ENCODE measurements at places on chromosomes 4 and X.

DNA sequence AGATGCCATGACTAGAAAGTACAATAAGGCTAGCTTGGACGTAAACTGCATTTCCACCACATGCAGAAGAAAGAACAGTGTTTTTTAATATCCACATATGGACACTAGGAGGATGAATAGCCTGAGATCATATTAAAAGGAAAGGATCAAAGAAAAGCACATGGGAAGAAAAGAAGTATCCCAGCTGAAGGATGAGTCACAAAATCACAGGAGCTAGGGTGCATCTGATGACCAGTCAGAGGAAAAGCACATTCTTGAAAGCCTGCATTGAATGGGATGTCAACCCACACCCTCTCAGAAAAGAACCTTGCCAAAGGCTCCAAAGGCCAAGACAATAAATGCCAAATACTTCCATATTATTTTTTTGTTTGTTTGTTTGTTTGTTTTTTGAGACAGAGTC is 56.8 kb upstream of the PRDX4 start:
- DNase-seq = no peak

- DNase-seq = no peak
Measured at GRCh38 chr4:153781717-153782416, 7.0 kb downstream of the SFRP2 start.

DNA sequence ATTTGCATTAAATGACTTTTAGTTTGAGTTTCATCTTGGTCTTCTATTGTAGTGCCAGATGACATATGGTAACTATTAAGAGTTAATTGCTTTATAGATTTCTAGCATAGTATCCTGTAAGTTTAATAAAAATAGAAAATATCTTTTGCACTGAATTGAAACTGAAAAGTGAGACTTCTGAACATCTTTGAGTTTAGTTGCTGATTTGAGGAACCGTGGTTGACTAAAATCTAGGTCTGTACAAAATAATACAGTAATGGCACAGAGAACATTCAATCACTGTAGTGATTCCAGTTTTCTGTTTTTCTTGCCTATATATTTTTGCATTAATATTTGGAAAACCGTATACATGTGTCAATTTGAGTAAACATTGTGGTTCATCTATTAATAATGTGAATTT is 60.7 kb downstream of the SPATA4 start:
- no peak for DNase-seq

GRCh38 chrX:9627922-9628321 is 137.7 kb downstream of the GPR143 start:
- DNase-seq = no peak

- no peak for DNase-seq
Measured at GRCh38 chr4:129999156-129999555, 903.2 kb downstream of the C4orf33 start.

- DNase-seq = no peak
Measured at GRCh38 chr4:78781139-78781538, 5.0 kb downstream of the BMP2K start.

DNA sequence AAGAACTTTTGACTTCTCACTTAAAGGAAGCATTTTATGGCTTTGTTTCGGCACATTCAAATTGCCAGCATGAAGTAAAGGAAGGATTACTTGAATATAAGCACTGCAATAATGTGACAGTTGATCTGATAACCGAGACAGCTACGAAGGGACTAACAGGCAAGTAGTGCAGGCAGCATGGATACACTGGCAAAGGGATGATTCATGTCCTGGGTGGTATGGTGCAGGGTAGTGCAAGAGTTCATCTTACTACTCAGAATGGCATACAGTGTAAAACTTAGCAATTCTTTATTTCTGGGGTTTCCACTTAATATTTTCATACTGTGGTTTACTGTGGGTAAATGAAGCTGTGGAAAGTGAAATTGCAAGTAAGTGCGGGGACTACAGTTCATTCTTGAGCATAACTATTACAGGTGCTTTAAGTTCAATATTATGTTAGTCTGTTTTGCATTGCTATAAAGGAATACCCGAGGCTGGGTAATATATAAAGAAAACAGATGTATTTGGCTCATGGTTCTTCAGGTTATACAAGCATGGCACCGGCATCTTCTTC is 611.8 kb downstream of the SPOCK3 start:
- no peak for DNase-seq

DNA sequence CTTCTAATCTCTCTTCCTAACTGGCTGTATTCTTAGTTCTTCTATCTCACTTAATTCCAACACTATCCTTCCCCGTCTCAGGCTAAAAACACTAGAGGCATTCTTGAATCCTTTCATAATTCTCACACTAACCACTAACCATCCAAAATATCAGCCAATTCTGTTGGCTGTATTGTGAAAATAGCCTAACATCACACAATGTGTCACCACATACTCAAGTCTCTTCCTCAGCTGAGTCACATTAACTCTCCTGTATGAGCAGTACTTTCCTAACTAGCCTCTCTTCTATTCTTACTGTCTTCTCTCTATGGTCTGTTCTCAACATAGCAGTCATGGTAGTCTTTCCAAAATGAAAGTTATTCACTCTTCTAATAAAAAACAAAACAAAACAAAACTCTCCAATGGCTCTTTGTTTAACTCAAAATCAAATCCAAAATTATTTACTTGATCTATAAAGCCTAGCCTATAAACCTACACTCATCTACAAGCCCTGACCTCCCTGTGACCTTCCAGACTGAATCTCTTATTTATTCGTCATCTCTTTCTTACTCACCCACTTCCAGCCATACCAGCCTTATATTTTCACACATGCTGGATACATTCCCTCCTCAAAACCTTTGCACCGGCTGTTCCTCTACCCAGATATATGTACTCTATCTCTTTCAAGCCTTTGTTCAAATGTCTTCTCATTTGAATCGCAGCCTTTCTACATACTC is 445.9 kb downstream of the TLL1 start:
- DNase-seq = no peak

DNA sequence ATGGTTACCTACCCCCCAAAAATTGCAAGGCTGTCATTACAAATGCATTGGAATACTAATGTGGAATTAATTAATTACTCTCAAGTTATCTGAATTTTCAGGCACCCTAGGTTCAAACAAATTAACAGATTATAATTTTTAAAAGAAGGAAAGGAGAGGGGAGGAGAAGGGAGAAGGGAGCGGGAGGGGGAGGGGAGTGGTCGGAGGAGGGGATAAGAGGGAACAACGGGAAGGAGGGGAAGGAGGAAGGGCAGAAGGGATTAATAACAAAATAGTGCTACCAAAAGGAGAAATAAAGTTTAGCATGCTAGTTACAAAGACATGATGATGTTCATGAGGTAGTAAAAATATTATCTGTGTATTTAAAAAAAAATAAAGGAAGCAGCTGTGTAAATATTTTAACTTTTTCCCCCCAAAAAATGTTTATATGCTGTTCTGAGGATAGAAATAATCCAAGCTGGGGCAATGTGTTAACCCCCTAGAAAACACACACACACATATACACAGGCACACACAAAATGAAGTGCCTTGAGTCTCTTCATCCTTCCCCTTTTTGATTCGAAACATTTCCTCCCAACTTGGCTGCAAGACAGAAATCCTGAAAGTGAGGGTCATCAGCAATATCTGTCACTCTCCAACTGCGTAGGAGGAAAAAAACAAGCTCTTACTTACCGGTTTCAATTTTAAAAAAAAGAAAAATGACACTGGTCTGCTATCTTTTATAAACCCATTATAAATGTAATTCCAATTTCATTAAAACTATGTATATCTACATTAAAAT is 58.8 kb downstream of the PPP3CA start:
- peak; percentile 71 for DNase-seq

DNA sequence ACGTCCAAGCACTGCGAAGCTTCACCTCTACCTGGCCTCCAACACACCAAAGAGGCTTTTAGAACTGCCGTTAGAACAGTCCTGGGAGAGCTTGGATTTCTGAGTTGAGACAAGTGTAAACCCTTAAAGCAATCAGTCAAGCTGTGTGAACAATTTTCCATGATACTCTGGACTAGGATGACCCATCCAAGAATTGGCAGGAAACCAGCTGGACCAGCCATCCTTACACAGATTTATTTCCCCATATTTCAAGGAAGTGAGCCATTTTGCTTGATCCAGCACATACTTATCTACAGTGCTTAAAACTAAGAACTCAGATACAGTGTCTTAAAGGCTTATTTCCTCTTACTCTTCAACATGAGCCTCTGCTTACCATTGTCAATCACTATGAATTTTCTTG is 340.7 kb upstream of the HS3ST1 start:
- DNase-seq = no peak

- peak; percentile 63 for DNase-seq
Measured at GRCh38 chr4:101279377-101279871, 67.9 kb downstream of the PPP3CA start.

GRCh38 chr4:184833046-184833838 is 7.5 kb upstream of the ACSL1 start:
- no peak for DNase-seq

- no peak for DNase-seq
Measured at GRCh38 chrX:41152221-41152620, 67.0 kb downstream of the USP9X start.

DNA sequence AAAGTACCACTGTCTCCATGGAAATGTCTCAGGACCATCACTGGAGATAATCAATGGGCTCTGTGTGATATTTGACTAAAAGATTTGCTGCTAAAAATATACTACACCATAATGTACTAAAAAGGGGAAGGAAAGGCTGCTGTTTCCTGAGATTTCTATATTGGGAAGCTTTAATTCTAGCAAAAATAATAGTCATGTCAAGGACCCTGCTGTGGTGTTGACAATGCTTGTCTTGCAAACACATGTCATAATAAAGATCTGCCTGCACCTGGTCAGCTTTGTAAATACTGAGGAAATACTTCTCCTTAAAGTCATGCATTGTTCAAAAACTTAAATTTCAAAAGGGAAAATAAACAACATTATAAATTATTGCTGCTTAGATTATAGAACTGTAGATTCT is 417.9 kb downstream of the GPM6A start:
- DNase-seq = no peak

DNA sequence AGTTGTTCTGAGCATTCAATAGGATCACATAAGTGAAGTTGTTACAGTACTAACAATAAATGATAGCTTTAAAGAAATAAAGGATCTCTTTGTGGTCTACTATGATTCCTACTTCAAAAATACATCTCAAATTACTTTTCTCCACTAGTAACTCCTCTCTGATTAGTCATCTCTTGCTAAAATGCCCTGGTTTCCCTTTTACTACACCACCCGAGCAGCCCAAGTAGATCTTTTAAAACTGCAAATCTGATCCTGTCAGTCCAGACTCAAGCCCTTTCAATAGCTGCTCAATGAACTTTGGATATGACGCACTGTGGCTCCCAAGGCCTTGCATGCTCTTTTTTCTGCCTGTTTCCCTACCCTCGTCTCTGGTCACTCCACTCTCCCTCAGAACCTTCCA is 97.5 kb downstream of the MAOA start:
- DNase-seq = no peak

DNA sequence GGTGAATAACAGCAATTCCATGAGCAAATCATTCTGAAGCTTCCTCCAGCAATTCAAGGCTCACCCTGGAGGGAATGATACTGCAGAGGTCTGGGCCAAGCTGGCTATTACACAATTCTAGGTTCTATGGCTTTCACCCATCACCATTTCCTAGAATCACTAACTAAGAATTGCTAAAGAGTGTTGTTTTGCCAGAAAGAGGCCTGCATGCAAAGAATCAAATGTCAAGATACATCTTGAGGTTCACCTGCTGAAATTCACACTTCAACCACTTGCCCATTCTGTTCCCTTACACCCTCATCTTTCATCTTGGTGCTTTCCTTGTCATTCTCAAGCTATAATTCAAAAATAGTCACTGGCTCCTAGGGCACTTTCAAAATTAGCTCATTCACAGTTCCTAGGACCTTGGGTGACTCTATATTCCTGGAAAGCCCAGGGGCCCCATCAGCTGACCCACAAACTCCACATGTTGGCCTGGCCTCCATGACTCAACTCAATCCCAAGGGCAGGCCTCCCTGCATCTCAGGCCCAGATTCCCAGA is 7.0 kb downstream of the APBB2 start:
- no peak for DNase-seq

GRCh38 chr4:134160211-134160610 is 41.4 kb downstream of the PABPC4L start:
- no peak for DNase-seq

- DNase-seq = no peak
Measured at GRCh38 chr4:84151574-84151973, 347.5 kb downstream of the NKX6-1 start.

GRCh38 chr4:147938496-147938895 is 206.6 kb downstream of the ARHGAP10 start:
- no peak for DNase-seq

GRCh38 chrX:1657367-1658070 is 42.7 kb downstream of the ASMT start:
- DNase-seq = peak; percentile 34

- DNase-seq = no peak
Measured at GRCh38 chrX:101370888-101371504, 15.0 kb downstream of the BTK start.

DNA sequence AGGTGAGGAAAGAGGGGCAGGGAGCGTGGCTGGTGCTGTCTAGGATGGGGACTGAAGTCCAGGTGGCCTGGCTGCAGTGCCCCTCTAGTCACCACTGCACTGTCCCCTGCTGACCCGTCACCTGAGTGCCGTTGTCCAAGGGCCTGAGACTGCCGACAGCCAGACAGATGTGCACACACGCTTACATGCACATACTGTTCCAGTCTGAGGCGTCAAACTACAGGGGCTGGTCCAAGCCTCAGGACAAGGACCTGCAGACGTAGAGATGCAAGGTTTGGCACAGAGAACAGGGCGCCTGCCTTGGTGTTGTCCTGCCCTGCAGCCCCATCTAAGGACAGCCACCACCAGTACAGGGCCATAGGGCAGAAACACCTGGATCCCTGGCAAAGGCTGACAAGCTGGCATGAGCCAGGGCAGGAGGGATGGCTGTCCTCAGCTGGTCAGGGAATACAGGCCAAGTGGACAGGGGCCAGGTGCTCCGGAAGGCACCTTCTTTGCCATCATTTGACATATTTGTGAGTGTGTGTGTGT is 1.7 kb downstream of the SLC2A9 start:
- no peak for DNase-seq

DNA sequence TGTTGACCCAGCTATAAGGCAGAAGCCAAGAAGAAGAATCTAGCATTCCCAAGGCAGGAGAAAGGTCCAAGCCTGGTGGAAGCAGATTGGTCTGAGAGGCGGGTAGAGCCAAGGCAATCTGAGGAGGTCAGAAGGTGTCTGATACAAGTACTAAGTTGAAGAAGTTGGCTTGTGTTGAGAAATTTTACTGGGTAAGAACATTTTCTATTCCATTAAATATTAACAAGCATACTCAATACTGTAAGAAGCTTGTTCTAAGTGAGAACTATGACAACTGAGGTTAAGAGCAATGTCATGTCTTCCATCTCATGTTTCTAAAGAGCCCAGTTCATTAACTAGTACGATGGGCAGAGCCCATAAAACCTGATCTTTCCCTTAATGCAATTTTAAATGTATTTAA is 75.0 kb downstream of the FAM13A start:
- DNase-seq = no peak

All from pons (tissue), 1 donor.